ENCODE measurements at places on chromosomes 5 and 9. TPM values are rescaled to one million over a fixed set of nuclear protein-coding genes. Genes with fewer than 3 reads are reported as not detected.

GLRA1 gene
- not detected for total RNA-seq

- no peak for DNase-seq
Observed at GRCh38 chr5:18072600-18072999, 438.3 kb downstream of the TAF11L14 start.

- no peak for DNase-seq
Observed at GRCh38 chr5:76813982-76814562, 4.8 kb upstream of the F2RL1 start.

GRCh38 chr9:97640325-97640724 lies 6.7 kb downstream of the NCBP1 start:
- DNase-seq, result no peak

PCDHAC1 gene
- total RNA-seq, result 2.9 TPM

- no peak for DNase-seq
Observed at GRCh38 chr5:39494534-39494933, 69.8 kb upstream of the DAB2 start.

- peak; percentile 37 for DNase-seq
Observed at GRCh38 chr9:129885018-129885669, 49.9 kb downstream of the USP20 start.

CD180 gene
- total RNA-seq, result not detected

GRCh38 chr9:112032009-112032408 lies 135.4 kb downstream of the UGCG start:
- no peak for DNase-seq

DIRAS2 gene
- total RNA-seq, result not detected

- DNase-seq, result peak; percentile 73
Observed at GRCh38 chr9:37936965-37937364, 33.0 kb upstream of the SLC25A51 start.

GRCh38 chr5:136033848-136034247 lies 5.1 kb downstream of the TGFBI start:
- no peak for DNase-seq

DNA sequence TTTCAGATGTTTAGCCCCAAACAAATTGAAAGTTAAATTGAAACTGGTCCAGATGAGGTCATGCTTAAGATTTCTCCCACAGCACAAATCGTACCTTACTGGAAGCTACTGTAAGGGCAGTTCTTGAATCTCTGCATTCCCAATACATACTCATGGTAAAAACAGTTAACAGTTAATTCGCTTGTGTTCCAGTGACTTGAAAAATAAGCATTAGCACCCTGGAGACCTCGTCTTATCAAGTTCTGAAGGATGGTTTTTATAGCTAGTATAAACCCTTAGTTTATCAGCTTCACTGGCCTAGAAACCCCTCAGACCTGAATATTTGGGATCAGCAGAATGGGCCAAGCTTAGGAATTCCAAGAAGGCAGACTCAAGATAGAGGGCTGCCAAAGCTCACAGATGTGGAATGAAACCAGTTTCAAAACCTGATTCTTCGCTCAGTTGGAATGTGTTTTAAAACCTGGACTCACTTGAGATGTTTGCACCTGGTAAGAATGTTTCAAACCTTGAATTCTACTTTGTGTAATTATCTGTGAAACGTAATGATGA lies 103.6 kb downstream of the C9orf152 start:
- no peak for DNase-seq

GRCh38 chr9:83280790-83281189 lies 217.8 kb upstream of the RASEF start:
- no peak for DNase-seq

GPR21 gene
- total RNA-seq, result 0.59 TPM

NR2F1 gene
- 21.1 TPM for total RNA-seq

CDC20B gene
- not detected for total RNA-seq

- no peak for DNase-seq
Observed at GRCh38 chr9:8036914-8037524, 237.4 kb upstream of the DMAC1 start.

DNA sequence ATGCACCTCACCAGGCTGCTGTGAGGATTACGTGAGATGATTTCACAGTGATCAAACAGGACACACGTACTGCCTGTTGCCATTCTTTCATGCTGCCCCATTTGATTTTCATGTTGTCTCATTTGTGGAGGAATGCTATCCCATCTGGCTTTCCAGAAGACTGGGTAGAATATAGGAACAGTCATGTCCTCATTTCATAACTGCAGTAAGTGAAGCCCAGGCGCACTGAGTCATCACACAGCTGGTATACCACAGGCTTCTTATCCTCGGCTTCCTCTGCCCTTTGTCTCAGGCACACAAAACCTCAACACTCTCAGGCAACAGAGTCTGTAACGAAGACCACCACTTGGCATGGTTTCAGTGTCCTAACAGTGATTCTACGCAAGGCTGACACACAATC lies 62.3 kb downstream of the LHFPL2 start:
- DNase-seq, result no peak

PCDHGC3 gene
- 14.7 TPM for total RNA-seq
